ENCODE measurements at places on chromosomes 5 and 9. TPM values are rescaled to one million over a fixed set of nuclear protein-coding genes. Genes with fewer than 3 reads are reported as not detected.

The PLAC8L1 gene
- not detected for total RNA-seq

The LHX2 gene
- total RNA-seq, result not detected

The ORM2 gene
- total RNA-seq, result not detected

The CCDC192 gene
- not detected for total RNA-seq

The BSPRY gene
- total RNA-seq, result not detected

The PROB1 gene
- 2.3 TPM for total RNA-seq

The RC3H2 gene
- 26.8 TPM for total RNA-seq

Data from GM23248 (cell line).